ENCODE measurements at places on chromosomes 6 and 20.

- no peak for DNase-seq
Observed at GRCh38 chr6:133202610-133203343, 38.4 kb upstream of the EYA4 start.

DNA sequence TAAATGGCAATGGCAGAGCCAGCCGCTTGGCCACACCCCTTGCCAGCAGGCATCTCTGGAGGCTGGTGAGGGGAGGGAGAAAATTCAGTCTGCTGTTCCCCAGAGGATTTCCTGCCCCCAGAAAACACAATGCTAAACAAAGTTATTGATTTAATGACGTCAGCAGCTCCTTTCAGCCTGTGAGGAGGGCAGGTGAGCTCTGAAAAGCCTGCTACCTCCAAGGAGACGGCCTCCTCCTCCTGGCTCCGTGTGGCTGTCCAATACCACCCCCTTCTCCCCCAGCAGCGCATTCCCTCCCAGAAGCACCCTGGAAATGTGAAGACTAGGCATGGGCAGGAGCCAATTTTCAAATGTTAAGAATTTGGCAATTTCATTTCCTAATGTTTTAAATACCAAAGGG lies 393.1 kb downstream of the ZFAND3 start:
- DNase-seq, result peak; percentile 71

- DNase-seq, result no peak
Observed at GRCh38 chr6:19427548-19427947, 409.6 kb upstream of the ID4 start.

DNA sequence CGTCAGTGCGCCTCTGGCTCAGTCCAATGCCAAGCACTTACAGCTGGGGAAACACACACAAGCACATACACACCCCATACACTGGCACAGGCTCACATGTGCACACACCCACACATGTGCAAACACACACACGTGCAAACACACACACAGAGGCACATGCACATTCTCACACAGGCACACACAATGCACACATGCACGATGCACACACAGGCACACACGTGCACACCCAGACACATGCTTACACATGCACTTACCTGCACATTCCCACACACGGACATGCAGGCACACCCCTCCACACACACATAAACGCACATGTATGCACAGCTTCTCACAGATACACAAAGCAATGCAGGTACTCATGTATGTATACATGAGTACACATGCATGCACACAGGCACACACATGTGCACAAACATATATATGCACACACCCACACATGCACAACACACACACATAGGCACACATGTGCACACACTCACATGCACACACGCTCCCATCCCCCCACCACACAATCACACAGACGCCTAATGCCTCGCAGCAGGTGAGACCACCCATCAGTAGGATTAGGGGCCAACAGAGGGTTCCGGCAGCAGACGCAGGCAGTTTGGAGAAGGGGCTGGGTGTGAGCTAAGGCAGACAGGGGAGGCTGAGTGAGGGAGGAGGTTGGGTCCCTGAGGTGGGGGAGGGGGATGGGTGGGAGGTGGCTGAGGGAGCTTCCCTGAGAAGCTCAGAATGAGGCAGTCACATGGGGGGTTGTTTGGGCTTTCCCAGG lies 71.2 kb upstream of the SLCO4A1 start:
- DNase-seq, result no peak

- no peak for DNase-seq
Observed at GRCh38 chr6:26561533-26562466, 23.6 kb downstream of the HMGN4 start.

- peak; percentile 77 for DNase-seq
Observed at GRCh38 chr6:123062670-123063069, 66.6 kb downstream of the CLVS2 start.

DNA sequence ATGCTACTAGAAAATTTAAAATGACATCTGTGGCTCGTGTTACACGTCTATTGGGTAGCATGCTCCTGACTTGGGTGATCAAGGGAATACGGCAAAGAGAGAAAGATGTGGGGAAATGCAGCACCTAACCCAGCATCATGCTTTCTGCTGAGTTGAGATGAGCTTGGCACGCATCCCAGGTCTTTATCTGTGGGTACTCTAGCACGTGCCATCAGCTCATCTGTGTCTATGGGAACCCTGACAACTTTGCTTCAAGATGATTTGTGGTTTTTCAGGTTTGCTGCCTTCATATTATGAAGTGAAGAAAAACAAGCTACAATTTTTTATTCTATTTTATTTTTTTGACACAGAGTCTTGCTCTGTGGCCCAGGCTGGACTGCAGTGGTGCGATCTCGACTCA lies 21.0 kb downstream of the RNASET2 start:
- DNase-seq, result no peak

DNA sequence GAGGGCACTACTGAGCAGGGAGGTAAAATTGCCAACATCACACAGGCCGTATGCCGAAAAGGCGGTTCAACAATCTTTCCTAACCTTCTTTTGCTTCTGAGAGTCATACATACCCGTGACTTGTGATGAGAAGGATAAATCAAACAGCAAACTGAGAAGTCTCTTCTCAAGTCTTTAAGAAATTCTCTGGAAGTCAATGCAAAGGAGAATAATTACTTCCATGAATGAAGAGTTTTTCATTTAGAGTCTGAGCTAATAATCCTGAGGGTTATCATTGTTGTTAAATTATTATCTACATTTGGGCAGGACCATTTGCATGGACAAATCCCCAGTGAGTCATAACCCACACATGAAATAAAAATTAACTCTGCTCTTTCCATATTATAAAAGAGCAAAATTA lies 22.4 kb upstream of the ILRUN start:
- no peak for DNase-seq

- DNase-seq, result no peak
Observed at GRCh38 chr20:46946181-46946624, 51.6 kb downstream of the EYA2 start.

DNA sequence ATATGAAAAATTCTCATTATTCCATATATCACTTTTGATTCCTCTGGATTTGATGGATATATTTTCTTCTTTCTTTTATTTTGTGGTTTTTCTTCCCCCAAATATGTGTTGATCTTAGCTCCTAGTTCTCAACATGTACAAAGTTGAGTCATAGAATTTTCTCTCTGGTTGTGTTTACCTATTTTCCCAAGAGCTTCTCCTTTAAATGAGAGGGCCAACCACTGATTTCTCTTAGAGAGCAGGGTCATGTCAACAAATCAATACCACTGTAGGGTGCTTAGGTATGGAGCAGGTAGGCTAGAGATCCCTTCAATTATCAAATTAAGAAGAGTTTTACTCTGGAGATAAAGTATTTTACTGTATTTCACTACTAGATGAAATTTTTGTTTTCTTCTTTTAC lies 145.7 kb downstream of the BMP5 start:
- DNase-seq, result no peak

- peak; percentile 81 for DNase-seq
Observed at GRCh38 chr6:28161410-28162079, 19.9 kb downstream of the ZKSCAN8 start.

GRCh38 chr6:92777146-92777740 lies 642.1 kb downstream of the EPHA7 start:
- DNase-seq, result peak; percentile 50

DNA sequence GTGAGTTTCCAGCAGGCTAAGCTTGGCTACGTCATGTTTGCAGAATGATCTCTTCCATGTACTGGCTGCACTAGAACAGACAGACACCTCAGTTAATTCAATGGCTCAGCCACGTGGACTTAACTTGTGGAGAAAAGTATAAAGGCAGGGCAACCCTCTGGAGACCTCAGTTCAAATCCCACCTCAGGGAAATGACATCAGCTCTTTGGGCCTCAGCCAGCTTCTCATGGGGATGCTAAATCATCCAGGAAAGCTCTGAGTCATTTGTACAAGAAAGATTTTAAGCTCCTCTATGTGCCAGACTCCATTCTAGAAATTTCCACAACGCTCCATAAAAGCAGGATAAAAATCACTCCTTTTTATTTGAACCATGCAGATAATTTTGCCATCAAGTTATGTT lies 128.5 kb upstream of the SALL4 start:
- DNase-seq, result peak; percentile 92

DNA sequence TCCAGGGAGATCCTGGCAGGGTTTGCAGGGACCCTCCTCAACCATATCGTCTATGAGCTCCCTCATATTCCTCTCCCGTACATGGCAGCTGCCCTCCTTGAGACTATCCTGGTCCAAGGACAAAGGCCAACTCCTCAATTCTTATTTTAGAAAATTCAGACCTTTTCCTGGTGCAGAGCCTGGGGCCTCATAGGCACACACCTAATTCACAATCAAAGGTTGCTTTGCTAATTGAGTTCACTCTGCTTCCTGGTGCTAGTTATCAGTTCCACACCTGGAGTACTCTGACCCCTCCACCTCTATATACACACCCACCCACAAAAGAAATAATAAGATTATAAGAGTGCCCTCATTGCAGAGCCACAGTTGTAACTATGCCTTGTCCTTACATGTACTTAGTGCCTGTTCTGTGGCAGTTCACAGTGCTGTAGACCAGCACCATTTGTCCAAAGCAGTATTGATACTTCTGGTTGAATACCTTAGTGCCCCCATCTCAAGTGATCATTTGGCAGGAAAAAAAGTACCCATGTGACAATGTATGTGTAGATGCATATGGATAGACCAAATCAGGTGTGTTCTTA lies 38.7 kb downstream of the GSS start:
- DNase-seq, result no peak

DNA sequence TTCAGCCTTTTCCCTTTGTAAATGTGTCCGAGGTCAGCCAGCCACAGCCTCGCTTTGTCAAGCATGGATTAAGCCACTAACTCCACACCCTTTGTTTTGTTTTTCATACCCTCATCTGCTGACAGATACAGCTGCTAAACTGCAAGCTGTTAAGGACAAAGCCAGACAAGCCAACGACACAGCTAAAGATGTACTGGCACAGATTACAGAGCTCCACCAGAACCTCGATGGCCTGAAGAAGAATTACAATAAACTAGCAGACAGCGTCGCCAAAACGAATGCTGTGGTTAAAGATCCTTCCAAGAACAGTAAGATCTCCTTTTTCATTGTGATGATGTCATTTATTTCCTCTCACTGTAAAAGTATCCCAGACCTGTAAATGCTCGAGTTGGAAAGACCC lies 269.3 kb downstream of the ARHGAP18 start:
- peak; percentile 15 for DNase-seq

DNA sequence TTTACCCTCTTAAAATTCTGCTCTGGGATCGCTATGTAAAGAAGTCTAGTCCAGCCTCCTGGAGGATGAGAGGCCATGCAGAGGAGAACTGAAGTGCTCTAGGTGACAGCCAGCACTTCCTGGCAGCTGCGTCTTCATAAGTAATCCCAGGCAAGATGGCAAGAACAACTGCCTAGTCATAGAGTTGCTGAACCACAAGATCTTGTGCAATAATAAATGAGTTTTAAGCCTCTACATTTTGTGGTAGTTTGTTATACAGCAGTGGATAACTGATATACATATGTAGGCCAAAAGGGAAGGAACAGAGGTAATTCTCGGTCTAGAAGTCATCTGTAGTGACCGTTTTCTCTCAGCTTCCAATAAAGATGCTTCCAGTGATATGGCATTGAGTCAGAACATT lies 103.8 kb upstream of the FLRT3 start:
- no peak for DNase-seq

DNA sequence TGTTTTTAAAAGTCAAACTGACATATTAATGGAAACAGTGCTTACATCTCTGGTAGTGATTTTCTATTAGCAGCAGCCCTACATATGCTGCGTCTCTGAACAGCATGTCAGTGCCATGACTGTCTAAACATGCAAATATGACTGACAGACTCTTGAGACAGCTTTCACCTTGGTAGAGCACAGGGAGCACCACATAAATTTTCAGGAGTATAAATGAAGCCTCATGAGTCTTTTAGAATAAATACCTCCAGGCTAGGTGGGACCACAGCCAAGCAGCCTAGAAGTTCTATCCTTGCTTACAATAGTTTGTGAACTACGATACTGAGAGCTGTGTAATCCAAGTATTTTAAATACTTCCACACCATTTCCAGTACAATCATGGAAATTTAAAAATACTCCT lies 410.7 kb upstream of the RUNX2 start:
- DNase-seq, result no peak

DNA sequence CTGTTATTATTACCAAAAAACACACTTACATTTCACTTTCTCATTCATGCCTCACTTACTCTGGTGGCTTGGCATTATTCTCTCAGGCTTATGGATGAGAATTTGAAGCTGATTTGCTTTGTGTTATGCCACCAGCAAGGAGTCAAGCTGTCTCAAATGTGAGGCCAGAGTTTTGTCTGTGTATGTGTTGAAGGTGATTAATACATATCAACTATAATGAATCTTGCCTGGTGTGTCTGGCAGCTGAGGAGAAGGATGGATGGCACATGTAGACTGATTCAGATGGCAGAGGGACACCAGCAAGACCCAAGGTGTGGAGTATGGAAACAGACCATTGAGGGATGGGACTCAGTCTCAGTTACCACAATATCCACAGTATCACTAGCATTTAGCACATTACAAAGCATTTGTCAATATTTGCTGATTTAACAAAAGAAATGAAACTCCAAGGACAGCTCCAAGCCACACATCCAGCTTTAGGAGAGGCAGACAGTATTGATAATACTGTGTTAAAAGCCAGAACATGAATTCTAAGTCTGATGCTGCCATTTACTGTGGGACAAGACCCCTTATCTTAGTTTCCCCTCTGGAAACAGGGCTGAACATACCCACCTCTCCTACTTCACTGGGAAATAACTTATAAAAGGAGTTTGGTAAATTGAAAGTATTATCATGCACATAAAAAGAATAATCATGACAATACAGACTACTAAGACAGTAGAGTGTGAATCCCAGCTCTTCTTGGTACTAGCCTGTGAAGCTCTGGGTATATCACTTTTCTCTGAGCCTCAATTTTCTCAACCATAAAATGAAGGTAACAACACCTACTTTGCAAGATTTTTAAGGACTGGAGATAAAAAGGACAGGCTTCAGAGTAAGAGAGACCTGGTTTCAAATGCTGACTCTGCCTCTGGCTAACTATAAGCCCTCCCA lies 11.2 kb downstream of the BCL2L1 start:
- no peak for DNase-seq

DNA sequence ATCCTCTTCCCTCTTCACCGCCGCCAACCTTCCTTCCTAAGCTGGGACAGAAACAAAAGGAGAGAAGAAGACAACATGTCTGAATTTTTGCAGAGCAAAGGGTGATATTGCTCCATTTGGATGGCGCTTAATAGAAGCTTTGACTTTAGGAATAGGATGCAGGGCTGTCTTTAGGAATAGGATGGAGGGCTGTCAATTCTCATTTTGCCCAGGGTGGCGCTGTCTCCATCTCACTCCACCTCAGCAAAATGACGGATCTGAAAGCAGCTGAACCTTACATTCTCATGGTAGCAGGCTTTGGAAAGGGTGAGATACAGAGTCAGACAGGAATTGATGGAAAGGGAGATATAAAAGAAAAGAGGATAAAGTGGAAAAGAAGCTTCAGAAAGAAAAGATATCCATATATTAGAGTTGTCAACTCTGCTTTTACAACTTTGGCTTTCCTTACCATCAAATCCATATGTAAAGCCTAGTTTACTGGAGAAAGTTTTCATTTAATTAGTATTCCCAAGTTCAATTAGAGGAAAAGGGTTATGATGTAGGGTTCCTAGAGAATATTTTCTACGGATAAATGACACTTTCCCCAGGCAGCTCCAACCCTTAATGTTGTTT lies 2.4 kb downstream of the MTCL3 start:
- peak; percentile 88 for DNase-seq

- DNase-seq, result no peak
Observed at GRCh38 chr20:54385746-54386145, 89.6 kb upstream of the DOK5 start.

Data from A673 (cell line).